Brain pericyte (primary cell): ENCODE measurements at places on chromosomes 11 and 22.

- DNase-seq = no peak
Observed at GRCh38 chr11:86360775-86361395, 13.8 kb upstream of the CCDC81 start.

GRCh38 chr11:70699294-70700221, 301.2 kb downstream of the CTTN start:
- DNase-seq = no peak

- DNase-seq = no peak
Observed at GRCh38 chr11:94630221-94630620, 63.1 kb downstream of the PIWIL4 start.

- DNase-seq = no peak
Observed at GRCh38 chr11:32829157-32829679, 509 bp upstream of the PRRG4 start.

DNA sequence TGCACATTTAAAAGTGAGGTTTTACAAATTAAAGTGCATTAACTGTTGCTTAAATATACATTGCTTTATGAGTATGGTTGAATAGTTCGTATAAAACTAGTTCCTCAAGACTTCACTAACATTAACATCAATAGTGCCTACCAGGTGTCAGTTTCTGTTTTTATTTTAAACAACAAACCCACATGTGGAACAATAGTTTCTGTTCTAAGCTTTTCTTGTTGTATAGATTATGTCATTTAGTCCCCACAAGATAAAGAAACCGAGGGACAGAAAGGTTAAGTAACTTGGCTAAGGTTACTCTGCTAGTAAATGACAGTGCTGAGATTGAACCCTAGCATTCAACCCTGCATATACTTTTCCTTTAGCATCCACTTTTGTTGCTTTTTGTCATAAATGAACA, 41.4 kb upstream of the ST14 start:
- DNase-seq = no peak

DNA sequence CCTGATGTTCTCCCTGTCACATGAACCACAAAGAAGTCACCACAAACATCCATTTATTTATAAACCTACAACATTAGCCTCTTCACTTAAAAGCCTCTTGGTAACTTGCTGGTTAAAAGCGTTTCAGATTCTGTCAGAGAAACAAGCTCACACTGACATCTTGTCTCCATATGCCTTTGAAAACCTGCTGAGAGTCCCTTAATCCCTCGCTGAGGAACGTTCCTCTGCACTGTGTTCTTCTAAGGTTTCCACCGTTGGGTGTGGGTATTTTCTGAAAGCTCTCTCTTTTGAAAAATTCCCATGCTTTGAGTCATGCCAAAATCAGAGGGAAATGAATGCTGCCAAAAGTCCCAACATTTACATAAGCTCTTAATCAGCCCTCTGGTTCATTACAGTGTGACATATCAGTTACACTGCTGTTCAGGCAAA, 149.8 kb downstream of the CCDC34 start:
- DNase-seq = no peak

DNA sequence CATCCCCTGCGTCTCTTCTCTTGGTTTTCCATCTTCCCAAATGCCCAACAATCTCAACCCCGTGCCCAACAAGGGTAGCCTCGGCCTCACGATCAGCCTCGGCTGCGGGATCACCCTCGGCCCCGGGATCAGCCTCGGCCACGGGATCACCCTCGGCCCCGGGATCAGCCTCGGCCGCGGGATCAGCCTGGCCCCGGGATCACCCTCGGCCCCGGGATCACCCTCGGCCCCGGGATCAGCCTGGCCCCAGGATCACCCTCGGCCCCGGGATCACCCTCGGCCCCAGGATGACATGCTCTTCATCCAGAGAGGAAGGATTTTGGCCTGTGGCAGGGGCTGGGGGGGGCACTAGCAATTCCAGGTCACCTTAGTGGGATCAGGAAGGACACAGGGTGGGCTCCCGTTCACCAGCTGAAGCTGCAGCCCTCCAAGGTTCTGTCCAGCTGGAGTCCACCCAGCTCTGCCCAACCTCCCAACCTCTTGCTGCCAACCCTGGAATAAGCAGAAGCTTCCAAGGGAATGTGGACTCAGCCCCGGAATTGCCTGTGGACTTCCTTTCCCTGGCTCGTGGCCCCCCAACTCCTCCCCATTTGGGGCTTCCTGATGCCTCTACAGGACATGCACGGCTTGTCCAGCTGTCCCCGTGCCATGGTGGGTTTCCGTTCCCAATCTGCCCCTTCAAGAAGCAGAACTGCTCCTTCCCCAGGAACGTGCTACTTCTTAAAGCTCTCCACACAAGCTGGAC, 6.2 kb downstream of the ALG12 start:
- DNase-seq = no peak

DNA sequence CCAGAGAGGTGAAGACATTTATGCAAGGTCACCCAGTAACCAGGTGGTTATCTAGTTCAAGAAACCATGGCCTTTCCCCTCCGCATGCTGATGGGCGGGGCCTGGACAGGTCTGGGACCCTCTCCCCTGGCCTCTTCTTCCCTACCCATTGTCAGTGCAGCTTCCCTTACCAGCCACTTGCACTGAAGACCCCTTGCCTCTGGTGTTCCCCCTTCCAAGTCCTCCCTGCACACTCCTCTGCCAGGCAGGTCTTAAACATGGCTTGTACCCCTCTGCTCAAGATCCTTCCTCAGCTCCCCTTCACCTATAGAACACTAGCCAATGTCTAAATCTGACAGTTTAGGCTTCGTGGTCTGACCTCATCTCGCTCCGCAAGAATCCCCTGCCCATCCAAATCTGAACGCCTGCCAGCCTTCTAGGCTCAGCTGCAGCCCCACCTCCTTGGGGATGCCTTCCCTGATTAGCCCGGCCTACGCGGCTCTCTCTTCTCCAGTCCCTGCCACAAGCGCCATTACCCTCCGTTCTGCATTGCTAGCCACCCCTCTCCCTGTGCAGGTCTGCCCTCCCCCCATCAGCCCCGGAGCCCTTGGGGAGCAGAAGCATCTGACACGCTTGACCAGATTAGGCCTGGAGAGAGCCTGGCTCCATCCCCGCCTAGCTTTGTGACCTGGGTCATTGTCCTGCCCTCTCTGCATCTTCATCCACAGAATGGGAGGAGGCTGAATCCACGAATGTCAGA, 213.8 kb downstream of the DSCAML1 start:
- DNase-seq = no peak

GRCh38 chr11:73174495-73174791, 32.3 kb upstream of the FCHSD2 start:
- no peak for DNase-seq

DNA sequence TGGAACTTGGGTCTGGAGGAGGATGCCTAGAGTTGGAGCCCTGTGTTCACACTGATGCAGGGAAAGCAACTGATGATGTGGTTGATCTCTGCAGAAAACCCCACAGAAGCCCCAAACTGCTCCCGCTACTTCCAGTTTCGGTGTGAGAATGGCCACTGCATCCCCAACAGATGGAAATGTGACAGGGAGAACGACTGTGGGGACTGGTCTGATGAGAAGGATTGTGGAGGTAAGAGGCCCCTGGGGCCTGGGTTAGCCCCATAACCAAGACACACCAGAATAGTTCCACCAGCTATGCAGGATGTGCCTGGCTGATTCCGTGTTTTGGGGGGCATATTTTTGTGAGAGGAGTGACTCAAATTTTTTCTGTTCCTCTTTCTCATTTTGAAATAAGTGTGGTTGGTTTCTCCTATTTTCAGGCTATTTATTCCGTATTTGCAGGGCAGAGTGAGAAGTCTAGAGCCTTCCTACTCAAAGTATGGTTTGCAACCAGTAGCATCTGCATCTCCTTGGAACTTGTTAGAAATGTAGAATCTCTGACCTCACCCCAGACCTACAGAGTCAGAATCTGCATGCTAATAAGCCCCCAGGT, 137.3 kb upstream of the SORL1-AS1 start:
- DNase-seq = no peak

- peak; percentile 66 for DNase-seq
Observed at GRCh38 chr11:104609311-104610085, 288.8 kb downstream of the CASP12 start.

DNA sequence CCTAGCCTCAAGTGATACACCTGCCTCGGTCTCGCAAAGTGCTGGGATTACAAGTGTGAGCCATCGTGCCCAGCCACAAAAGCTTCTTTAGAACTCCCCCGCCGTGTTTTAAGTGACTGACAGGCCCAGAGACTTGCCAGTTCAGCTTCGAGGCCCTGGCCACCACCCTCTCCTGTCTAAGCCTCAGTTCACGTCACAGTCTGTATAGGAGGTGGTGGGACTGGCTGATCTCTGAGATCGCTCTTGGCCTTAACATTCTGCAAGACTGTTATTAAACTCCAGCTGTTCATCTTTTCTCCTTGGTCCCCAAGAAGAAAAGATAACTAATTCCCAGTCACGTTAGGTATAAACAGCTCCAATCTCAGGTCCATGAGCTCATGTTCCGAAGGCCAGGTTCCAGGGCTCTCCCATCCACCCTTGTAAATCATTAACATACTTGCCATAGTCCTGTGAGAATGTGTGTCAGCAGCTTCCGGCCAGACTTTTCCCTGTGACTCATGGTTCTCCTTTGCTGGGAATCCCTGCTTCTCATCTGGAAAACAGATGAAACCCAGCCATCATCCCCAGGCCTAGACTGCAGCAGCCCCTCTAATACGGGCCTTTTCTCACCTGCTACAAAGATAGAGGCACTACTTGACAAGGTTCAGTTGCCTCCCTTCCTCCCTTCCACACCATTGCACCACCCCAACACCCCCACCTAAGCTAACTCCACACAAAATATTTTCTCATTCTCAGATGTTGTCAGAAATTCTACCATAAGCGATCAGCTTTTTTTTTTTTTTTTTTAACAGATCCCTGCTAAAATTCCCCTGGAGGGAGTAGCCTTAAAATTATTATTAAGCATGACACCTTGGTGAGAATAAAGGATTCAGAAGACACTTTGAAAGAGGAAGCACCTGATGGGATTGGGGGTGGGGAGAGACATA, 5.6 kb upstream of the KIAA0930 start:
- peak; percentile 39 for DNase-seq

- no peak for DNase-seq
Observed at GRCh38 chr11:65352783-65353182, 1.8 kb upstream of the TIGD3 start.

DNA sequence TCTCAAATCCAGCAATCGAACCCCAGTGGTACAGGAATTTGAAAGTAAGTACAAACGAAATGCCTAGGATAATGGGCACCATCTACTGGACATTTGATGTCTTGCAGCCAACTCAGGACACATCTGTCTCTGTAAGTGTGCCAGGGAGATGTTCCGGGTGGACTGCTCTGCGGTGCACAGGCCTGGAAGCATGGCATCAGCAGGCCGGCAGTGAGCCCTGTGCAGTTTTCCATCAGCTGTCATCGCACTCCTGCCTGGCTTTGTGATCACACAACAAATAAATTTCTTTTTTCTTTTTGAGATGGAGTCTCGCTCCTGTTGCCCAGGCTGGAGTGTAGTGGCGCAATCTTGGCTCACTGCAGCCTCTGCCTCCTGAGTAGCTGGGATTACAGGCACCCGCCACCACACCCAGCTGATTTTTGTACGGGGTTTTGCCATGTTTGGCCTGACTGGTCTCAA, 71.0 kb downstream of the JAM3 start:
- DNase-seq = peak; percentile 51

- DNase-seq = no peak
Observed at GRCh38 chr11:106031936-106032335, 9.9 kb upstream of the MSANTD4 start.

DNA sequence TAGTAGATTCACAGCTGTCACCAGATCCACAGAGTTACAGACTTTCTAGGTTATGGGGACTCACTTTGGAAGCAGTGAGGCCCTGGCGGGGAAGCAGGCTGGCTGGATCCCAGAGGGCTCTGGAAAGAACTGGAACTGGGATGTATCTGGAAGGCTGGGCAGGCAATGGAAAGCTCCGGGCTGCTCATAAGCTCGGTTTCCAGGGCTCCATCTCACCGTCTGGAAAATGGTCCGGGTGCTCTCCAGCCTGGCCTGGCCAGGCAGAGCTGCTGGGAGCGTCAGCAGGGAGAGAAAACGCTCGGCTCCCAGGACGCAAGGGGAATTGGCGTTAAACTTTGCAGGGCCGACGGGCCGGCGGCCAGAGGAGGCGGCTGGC, 335 bp upstream of the SEZ6L start:
- DNase-seq = no peak
